ENCODE measurements at places on chromosomes 16 and 17.

- DNase-seq, result no peak
Measured at GRCh38 chr17:82959990-82960418, 119.4 kb upstream of the METRNL start.

DNA sequence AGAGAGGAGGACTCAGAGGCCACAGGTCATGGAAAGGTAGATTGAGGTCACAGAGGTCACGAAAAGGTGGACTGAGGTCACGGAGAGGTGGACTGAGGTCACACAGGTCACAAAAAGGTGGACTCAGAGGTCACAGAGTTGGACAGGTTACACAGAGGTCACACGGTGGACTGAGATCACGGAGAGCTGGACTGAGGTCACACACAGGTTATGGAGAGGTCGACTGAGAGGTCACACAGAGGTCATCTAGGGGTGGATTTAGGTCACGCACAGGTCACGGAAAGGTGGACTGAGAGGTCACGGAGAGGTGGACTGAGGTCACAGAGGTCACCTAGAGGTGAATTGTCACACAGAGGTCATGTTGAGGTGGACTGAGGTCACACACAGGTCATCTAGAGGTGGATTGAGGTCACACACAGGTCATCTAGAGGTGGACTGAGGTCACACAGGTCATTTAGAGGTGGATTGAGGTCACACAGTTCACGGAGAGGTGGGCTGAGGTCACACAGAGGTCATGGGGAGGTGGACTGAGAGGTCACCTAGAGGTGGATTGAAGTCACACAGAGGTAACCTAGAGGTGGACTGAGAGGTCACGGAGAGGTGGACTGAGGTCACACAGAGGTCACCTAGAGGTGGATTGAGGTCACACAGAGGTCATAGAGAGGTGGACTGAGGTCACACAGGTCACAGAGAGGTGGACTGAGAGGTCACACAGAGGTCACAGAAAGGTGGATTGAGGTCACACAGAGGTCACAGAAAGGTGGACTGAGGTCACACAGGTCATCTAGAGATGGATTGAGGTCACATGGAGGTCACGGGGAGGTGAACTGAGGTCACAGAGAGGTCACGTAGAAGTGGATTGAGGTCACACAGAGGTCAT, 26.7 kb upstream of the JPT2 start:
- no peak for DNase-seq

DNA sequence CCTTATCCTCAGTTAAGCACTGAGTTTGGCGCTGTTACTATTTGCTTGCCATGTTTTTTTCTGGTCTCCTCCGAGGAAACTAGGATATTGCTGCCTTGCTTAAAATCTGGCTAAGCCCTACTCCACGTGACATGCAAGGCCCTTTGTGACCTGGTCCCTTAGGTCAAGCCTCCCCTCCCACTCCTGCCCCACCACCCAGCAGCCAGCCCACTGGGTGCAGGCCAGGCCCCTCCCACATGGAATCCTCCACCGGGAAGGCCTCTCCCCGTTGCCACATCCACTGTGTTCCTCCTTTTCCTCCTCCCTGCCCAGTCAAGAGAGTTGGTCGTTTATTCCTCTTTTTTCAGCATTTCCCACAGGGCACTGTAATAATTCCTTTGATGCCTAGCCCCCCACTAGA, 16.2 kb downstream of the PSMD3 start:
- DNase-seq, result no peak

DNA sequence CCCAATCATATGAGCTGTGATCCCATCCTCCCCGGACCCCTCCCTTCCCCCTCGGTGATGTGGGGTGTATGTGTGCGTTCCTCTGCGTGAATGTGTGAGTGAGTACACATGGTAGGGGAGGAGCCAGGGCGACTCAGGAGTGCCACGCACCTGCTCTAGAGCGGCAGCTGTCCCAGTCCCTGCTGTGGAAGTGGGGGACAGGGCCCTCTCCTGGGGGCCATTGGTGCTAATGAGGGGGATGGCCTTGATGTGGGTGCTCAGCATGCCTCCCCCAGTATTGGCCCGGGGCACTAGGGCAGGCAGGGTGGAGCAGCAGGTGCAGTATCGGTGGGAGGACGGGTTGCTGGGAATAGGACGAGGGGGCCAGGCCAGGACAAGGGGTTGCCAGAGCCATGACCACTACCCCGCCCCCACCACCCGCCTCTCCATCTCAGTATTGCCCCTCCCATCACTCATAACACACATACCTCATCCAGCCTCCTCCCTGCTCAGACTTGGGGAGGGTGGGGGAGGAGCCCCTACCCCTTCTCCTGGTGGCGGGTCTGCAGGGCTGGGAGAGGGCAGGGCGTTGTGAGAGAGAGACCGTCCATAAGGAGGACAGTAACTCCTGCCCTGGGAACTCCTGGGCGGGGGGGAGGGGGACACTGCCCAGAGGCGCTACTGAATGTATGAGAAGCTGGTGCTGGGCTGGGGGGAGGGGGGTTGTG, 8.5 kb downstream of the NR1D1 start:
- no peak for DNase-seq

DNA sequence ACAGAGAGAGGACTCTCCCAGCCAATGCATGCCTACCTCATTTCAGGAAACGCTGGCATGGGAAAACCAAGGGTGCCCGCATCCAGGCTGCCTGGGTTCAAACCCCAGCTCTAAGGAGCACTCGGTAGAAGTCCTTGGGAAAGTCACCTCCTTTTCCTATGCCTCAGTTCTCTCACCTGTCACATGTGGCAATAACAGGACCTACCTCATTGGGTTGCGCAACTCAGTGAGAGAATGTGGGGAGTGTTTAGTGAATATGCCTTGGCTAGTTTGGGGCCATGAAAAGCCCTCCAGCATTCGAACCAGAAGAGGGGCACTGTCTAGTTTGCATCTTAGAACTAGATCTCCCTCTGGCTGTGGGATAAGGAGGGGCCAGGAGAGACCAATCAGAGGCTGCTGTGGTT, 9.0 kb upstream of the NXPH3 start:
- no peak for DNase-seq

All from DMS153 (cell line).